Heart right ventricle (tissue), 16 donors: ENCODE measurements at places on chromosomes 7 and 10.
A peak's percentile ranks its signal among the peaks of the same experiment; 100 is the strongest.

GRCh38 chr10:63494951-63495350 is 26.2 kb upstream of the REEP3 start:
- H3K4me3 ChIP-seq = no peak overlapping the region
- no peaks in the 10 kb centered on the region for H3K36me3 ChIP-seq
- no peak for DNase-seq
- H3K27me3 ChIP-seq = no peaks in the 10 kb centered on the region
- no peak overlapping the region for H3K27ac ChIP-seq
- peaks cover 36% of the 10 kb centered on the region for H3K4me1 ChIP-seq

DNA sequence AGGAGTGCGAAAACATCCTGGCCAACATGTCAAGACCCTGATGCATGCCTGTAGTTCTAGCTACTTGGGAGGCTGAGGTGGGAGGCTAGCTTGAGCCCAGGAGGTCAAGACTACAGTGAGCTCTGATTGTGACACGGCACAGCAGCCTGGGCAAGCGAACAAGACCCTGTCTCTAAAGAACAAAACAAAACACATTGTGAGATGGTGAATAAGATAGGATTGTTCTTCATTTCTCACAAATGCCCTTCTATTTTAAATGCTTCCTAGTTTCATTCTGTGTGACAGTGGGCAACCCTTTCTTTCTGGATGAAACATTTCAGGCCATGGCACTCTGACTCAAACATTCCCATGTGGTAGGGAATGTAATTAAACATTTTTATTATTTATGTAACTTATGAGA is 13.5 kb downstream of the EFCAB10 start:
- H3K36me3 ChIP-seq = peaks cover 72% of the 10 kb centered on the region
- no peaks in the 10 kb centered on the region for H3K27me3 ChIP-seq
- no peak overlapping the region for H3K27ac ChIP-seq
- no peaks in the 10 kb centered on the region for H3K4me1 ChIP-seq
- H3K4me3 ChIP-seq = no peak overlapping the region

DNA sequence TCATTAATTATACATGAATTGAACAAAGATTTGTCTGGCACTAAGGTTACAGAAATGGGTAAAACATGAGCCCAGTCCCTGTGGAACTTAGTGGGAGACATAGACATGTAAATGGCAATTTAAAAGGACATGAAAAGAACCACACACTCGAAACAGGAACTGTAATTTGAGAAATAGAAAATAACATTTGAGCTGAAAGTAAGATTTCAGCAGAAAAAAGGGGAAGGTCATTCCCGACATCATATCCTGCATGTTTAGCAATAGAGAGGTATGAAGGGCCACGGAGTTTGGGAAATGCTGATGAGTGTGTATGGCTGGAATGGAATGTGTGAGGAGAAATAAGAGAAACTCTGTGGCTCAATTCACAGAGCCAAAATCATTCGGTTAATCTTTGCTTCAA is 175.4 kb upstream of the AHR start:
- H3K36me3 ChIP-seq = no peaks in the 10 kb centered on the region
- no peaks in the 10 kb centered on the region for H3K27me3 ChIP-seq
- no peak overlapping the region for H3K27ac ChIP-seq
- no peak overlapping the region for H3K4me3 ChIP-seq
- DNase-seq = no peak

DNA sequence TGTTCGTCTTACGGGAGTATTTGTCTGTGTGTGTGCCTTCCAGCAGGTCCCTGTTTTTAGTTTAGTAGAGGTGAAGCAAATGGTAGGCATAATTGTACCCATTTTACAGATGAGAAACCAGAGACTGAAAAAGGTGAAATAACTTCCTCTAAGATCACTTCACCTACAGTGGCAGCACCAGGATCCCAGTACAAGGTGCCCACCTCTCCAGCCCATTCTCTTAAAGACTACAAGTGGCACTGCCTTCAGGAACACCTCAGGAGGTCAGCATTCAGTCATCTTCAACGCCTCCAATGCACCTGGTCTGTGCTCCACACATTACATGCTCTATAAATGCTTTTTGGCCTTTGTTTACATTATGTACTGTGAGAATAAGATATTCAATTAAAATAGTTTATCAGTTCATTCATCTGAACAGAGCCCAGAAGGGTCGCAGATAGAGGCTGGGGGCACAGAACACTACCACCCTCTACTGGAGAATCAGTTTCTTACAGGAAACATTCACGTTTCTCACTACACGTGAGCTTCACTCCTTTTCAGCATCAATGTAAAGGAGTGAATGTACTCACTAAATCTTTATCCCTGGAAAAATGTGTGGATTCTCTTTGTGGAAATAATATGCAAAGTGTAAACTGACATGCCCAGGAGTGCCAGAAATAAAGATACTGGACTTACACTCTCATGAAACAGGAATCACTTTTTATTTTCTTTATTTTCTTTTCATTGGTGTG is 45.5 kb upstream of the ABLIM1 start:
- no peaks in the 10 kb centered on the region for H3K36me3 ChIP-seq
- DNase-seq = no peak
- H3K27me3 ChIP-seq = no peaks in the 10 kb centered on the region

GRCh38 chr7:138032186-138032585 is 30.3 kb upstream of the CREB3L2 start:
- DNase-seq = no peak
- no peaks in the 10 kb centered on the region for H3K36me3 ChIP-seq
- H3K27ac ChIP-seq = no peak overlapping the region
- H3K4me1 ChIP-seq = no peaks in the 10 kb centered on the region

DNA sequence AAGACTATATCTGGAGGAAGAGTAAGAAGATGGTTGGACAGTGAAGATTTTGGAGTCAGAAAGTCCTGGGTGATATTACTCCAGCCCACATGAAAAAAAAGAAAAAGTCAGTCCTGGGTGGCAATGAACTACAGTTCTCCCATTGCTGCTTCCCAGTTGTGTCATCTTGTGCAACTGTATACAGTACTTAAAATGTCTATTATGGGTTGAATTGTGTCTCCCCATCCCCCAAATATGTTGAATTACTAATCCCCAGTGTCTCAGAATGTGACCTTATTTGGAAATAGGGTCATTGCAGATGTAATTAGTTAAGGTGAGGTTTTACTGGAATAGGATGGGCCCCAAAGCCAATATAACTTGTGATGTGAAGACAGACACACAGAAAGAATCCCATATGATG is 15.6 kb downstream of the SEC23IP start:
- DNase-seq = no peak
- no peak overlapping the region for H3K4me3 ChIP-seq
- no peaks in the 10 kb centered on the region for H3K27me3 ChIP-seq

GRCh38 chr7:3892686-3893085 is 591.6 kb downstream of the SDK1 start:
- no peak for DNase-seq
- H3K4me3 ChIP-seq = no peak overlapping the region
- H3K4me1 ChIP-seq = no peaks in the 10 kb centered on the region
- H3K27me3 ChIP-seq = no peaks in the 10 kb centered on the region
- no peak overlapping the region for H3K27ac ChIP-seq

DNA sequence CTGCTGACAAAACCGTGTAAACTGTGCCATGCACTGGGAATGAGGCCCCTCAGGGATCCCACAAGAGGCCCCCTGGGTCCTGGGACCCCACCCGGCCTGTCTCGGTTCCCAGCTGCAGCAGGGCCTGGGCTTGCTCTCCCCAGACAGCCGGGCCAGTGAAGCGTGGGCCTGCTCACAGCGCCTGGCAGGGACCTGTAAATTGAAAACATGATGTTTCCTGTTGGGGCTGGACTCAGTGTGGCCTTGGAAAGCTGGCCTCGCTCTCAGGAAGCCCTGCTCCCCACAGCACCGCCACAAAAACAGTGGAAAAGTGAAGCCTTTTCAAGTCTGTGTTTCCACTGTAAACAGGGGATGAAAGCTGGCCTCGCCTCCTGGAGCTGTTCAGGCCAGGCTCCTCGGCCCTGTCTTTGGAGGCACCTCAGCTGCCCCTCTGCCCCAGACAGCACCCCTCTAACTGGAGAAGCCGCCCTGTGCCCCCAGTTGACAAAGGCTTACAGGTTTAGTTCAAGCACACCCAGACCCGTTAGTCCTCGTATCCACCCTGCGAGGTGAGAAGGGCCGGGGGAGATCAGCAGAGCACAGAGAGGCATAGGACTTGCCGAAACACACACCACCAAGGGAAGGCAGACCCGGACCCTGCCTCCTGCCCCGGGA is 108.3 kb downstream of the ZMIZ1 start:
- H3K36me3 ChIP-seq = peaks cover 9% of the 10 kb centered on the region
- H3K4me1 ChIP-seq = peaks cover 66% of the 10 kb centered on the region
- H3K27ac ChIP-seq = peak overlapping the region; percentile 91
- H3K27me3 ChIP-seq = no peaks in the 10 kb centered on the region

DNA sequence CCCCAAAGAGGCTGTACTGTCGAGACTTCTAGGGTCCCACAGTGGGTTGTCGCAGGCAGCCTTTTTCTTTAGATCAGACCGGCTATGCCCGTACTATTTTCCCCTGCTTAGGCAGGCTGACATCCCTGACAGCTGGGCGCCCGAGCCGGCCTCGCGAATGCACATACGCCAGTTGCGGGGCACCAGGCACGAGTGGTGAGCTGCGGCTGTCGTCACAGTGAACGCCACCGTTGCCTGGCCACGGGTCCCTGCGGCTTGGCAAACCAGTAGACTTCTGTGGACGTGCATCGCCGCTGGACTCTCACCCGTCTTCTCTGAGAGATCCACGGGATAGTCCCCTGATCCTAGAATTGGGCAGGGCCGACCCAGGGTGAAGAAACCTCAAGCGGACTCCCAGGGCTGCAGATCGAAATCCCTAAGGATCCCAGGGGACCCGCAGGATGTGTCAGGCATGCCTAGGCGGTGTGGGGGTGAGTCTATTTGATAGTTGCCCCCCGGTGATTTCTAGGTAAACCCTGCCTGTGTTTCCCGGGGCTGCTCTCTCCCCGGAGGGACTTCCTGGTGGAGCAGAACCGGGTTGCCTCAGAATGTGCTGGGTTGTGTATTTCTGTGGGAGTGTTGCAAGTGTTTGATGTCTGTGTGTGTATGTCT is 33.0 kb upstream of the ZNF273 start:
- DNase-seq = no peak
- H3K4me1 ChIP-seq = no peaks in the 10 kb centered on the region
- no peaks in the 10 kb centered on the region for H3K36me3 ChIP-seq
- no peak overlapping the region for H3K4me3 ChIP-seq
- no peak overlapping the region for H3K27ac ChIP-seq
- H3K27me3 ChIP-seq = no peaks in the 10 kb centered on the region

GRCh38 chr10:20811131-20811530 is 86.0 kb downstream of the NEBL start:
- DNase-seq = no peak
- H3K27ac ChIP-seq = no peak overlapping the region
- no peak overlapping the region for H3K4me3 ChIP-seq
- no peaks in the 10 kb centered on the region for H3K27me3 ChIP-seq
- peaks cover 54% of the 10 kb centered on the region for H3K36me3 ChIP-seq

- DNase-seq = no peak
- H3K36me3 ChIP-seq = peaks cover 36% of the 10 kb centered on the region
- no peaks in the 10 kb centered on the region for H3K27me3 ChIP-seq
- peaks cover 18% of the 10 kb centered on the region for H3K4me1 ChIP-seq
- H3K4me3 ChIP-seq = no peak overlapping the region
- H3K27ac ChIP-seq = no peak overlapping the region
These were observed 40.3 kb downstream of the DENND2A start for GRCh38 chr7:140600341-140600740.

GRCh38 chr7:130814778-130815335 is 80.8 kb upstream of the KLF14 start:
- no peak overlapping the region for H3K27ac ChIP-seq
- no peaks in the 10 kb centered on the region for H3K4me1 ChIP-seq
- H3K36me3 ChIP-seq = no peaks in the 10 kb centered on the region
- no peak for DNase-seq

DNA sequence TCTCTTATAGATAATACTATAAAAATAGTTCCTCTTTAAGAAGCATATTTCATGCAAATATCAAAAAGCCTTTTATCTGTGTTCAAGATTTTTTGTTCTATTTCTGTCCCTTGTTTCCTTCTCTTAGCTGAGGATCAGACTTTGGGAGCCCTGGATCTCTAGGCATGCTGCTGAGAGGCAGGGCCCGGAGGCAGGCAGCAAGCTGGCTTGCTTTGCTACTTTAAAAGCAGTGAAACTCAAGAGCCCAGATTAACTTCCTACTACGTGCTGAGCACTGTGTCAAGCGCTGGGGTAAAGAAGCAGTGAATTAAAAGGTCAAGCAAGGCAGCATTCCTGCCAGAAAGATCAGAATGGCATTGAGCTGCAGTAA is 31.0 kb upstream of the ARID5B start:
- H3K36me3 ChIP-seq = no peaks in the 10 kb centered on the region
- no peak overlapping the region for H3K27ac ChIP-seq
- peak overlapping the region; percentile 6 for H3K4me3 ChIP-seq
- peaks cover 4% of the 10 kb centered on the region for H3K27me3 ChIP-seq

- no peak overlapping the region for H3K27ac ChIP-seq
- no peak overlapping the region for H3K4me3 ChIP-seq
- H3K4me1 ChIP-seq = no peaks in the 10 kb centered on the region
- no peaks in the 10 kb centered on the region for H3K36me3 ChIP-seq
- no peak for DNase-seq
- H3K27me3 ChIP-seq = no peaks in the 10 kb centered on the region
These were observed 40.4 kb upstream of the TECTB start for GRCh38 chr10:112242769-112243168.
